ENCODE measurements at places on chromosomes 6 and 20. TPM values are rescaled to one million over a fixed set of nuclear protein-coding genes. Genes with fewer than 3 reads are reported as not detected.

The TFAP2D gene
- not detected for polyA plus RNA-seq

The CEP162 gene
- polyA plus RNA-seq, result 2.0 TPM

The LRRC73 gene
- polyA plus RNA-seq, result 0.64 TPM

The HLA-F gene
- 54.5 TPM for polyA plus RNA-seq

The RBBP8NL gene
- polyA plus RNA-seq, result not detected

The ZFP57 gene
- polyA plus RNA-seq, result 1.7 TPM

The RIN2 gene
- 23.6 TPM for polyA plus RNA-seq

The PRPH2 gene
- polyA plus RNA-seq, result 0.02 TPM

The MCCD1 gene
- polyA plus RNA-seq, result not detected

The FOXQ1 gene
- 2.6 TPM for polyA plus RNA-seq

The APOBEC2 gene
- polyA plus RNA-seq, result not detected

The ENPP1 gene
- polyA plus RNA-seq, result 0.32 TPM

Measured in foreskin keratinocyte (primary cell).